ENCODE measurements at places on chromosomes 1 and 21.

DNA sequence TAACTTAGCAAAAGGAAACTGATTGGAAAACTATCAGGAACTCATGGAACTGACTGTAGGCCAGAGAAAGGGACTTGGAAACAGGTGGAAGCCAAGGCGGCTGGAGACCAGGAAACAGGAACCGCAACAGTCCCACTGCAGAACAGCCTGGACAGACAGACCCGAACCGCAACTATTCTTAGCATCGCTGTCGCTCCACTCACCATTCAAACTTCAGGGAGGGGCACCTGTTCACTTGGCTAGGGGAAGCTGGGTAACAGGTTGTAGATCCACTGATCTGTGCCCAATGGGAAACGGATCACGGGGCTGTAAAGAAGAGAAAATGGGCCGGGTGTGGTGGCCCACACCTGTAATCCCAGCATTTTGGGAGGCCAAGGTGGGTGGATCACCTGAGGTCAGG lies 61.9 kb downstream of the CLSTN1 start:
- DNase-seq, result no peak

- no peak for DNase-seq
Observed at GRCh38 chr1:218971156-218971555, 202.5 kb upstream of the LYPLAL1 start.

- DNase-seq, result no peak
Observed at GRCh38 chr1:108643492-108644335, 17.2 kb downstream of the HENMT1 start.

DNA sequence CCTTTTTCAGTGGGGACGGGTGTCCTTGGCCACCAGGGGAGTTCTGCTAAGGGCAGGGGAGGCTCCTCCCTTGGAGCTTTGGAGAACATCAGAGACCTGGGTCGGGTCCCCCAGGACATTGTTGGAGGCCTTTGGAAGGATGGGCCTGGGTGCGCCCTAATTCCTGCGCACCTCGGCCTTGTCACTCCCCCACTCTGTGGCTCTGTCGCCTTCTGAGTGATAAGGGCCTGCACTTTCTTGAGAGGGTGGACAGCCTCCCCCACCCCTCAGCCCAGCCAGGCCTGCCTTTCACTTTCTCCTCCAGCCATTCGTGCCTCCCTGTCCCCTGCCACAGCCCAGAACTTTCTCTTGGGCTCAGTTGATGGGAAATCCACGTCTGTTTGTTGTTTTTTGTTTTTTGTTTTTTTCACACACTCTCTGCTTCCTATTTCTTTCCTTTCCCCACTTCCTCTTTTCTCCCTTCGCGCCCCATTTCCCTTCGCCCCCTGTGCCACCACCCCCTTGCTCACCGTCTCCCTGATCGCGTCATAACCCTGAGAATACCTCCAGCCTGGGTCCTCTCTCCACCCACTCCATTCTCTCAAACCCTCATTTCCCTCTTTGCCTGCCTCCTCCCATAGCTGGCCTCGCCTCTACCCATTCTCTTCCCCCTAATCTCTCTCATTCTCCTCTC lies 85.6 kb downstream of the PAX7 start:
- no peak for DNase-seq

GRCh38 chr1:212430416-212430815 lies 2.3 kb upstream of the NENF start:
- no peak for DNase-seq

- DNase-seq, result no peak
Observed at GRCh38 chr1:172325531-172325930, 95.0 kb upstream of the C1orf105 start.

GRCh38 chr1:161497961-161498360 lies 7.3 kb upstream of the FCGR2A start:
- no peak for DNase-seq

DNA sequence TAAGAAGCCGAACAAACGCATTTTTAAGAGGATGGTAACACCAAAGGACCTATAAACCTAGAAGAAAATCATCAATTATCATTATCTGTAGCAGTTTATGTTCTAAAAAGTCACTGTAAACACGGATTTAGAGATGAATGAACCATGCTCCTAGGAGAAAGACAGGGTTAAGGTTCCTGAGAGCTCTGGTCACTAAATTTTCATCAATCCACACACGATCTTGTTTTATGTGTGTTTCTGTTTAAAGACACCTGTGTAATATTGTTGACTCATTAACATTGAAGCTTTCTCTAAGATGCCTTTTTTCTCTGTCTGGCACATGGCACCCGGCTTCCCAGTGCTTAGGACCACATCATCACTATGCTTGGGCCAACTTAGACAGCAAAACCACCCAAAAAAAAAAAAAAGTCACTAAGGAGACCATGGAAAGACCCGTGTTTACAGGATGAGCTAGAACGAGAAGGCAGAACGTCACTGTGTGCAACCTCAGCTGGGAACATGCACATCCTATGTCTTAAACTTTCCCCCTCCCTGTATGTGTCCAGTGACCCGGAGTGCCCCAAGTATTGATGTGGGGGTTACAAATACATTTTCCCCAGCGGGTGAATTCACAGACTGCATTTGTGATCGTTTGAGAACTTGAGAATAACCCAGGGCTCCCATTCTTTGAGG lies 55.8 kb upstream of the PDE9A start:
- no peak for DNase-seq

DNA sequence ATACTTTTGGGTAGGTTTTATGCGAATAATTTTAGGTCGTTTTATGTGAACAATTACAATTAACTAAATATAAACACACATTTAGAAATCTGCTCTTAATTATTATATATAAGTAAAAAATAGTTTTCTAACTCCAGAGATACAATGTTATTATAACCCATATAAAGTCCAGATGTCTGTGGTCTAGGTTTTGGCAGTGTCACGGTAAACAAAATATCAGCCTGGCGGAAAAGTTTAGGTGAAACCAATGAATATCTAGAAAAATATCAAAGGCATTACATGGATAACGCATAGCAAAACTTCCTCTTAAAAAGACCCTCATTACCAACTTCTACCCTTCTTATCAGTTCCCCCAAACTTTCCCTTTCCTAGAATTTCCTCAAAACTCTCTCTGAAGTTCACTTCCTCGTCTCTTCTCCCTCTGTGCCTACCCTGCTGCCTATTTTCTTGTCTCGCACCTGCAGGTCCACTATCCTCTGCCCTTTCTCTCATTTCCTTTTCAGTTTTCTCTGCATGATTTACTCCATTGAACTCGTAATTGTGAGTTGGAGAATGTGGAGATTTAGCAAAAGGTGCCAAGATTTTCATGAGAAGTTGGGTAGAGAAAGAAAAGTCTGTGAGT lies 21.8 kb downstream of the VTCN1 start:
- no peak for DNase-seq

DNA sequence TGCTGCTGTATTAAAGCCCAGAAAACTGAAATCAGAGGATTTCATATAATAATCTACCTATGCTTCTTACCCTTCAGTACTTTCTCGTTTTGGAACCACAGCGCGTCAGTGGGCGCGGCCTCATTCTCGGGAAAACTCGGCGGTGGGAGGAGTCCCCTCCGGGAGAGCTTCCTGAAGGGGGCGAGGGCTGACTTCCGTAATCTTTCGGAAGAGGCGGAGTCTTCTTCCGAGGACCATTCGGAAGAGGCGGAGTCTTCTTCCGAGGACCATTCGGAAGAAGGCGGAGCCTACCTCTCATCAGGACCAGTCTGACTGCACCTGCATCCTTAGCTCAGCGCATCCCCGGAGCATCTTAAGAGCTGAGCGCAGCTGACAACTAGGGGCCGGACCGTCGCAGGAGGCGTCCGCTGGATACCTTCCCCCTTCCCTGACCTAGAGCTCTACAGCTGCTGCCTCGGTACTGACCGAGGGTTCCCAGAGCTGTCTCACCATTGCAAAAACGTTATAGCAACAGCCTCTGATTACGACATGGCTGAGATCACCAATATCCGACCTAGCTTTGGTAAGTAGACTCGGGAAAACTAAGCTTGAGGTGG lies at the start of gene SYT11:
SYT11 (plus strand) TSS at position 334 of the 596 bp plus-strand sequence; CDS start at position 529, 195 bp downstream.
- peak; percentile 95 for DNase-seq

- no peak for DNase-seq
Observed at GRCh38 chr1:47986761-47987200, 10.4 kb downstream of the TRABD2B start.

DNA sequence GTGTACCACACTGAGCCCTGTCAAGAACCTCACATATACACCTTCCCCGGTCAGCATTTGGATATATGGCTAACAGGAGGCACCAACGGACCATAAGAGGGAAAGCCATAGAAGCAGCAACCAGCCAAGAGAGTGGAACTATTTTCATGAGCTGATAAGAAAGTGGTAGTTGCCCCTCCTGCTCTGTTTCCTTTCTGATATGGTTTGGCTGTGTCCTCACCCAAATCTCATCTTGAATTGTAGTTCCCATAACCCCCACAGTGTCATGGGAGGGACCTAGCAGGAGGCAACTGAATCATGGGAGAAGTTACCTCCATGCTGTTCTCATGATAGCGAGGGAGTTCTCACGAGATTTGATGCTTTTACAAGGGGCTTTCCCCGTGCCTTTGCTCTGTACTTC lies 366.1 kb upstream of the DAB1 start:
- DNase-seq, result no peak

GRCh38 chr1:99004254-99004860 lies 304 bp downstream of the PLPPR5 start:
- no peak for DNase-seq
